H54 (cell line): ENCODE measurements at places on chromosomes 16 and 17.

GRCh38 chr17:41932816-41933389 is 2.5 kb downstream of the ODAD4 start:
- no peak for DNase-seq

DNA sequence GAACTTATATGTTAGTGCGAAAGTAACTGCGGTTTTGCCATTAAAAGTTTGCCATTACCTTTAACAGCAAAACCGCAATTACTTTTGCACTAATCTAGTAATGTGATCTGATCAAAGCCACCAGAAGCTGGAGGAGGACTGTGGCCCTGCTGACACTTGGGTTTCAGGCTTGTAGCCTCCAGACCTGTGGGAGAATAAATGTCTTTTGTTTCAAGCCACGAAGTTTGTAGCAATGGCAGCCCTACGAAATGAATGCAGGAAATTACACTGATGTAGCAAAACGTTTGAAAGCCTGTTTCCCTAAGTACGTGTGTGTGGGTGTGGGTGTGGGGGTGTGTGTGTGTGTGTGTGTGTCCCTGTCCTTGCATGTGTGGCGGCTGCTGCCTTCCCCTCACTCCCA is 66.6 kb downstream of the WSB1 start:
- DNase-seq = no peak

- DNase-seq = no peak
These were observed 12.6 kb downstream of the GRB7 start for GRCh38 chr17:39750131-39751015.

- no peak for DNase-seq
These were observed 3.1 kb downstream of the BANP start for GRCh38 chr16:87954361-87954760.

GRCh38 chr17:47304186-47304585 is 19.6 kb upstream of the EFCAB13 start:
- DNase-seq = no peak

- DNase-seq = no peak
These were observed 126.0 kb downstream of the MGAT5B start for GRCh38 chr17:76994237-76994637.

DNA sequence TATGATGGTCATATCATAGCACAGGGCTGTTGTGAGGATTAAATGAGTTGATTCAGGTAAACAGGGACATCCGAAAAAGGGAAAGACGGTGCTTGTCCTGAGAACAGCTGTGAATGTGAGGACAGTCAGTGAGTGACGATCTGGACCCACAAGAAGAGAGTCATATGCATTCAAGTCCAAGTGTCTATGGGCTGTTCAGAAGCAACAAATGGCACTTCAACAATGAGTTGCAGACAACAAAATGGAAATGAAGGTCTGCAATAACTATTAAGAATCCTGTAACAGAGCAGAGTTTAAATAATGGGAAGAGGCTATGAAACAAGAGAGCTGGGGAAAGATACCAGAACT is 100.3 kb downstream of the ADCY9 start:
- DNase-seq = no peak

GRCh38 chr17:31515267-31515666 is 123.8 kb downstream of the RAB11FIP4 start:
- DNase-seq = no peak

DNA sequence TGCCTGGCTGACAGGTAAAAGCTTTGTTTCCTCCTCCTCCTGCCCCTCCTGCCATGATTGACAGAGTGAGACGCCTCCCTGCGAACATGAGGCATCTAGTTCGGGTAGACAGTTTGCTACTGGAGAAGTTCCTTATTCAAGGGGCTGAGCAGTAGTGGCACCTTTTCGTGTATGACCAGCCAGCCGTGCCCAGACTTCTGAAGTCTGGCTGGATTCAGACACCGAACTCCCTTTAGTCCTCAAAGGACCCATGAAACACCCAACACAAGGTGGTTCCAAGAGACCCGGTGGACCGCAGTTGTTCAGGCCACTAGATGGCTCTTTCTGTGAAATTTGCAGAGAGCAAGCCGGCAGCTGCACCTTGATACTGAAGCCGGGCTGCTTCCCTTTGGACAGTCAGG is 192.8 kb downstream of the XYLT1 start:
- DNase-seq = no peak

DNA sequence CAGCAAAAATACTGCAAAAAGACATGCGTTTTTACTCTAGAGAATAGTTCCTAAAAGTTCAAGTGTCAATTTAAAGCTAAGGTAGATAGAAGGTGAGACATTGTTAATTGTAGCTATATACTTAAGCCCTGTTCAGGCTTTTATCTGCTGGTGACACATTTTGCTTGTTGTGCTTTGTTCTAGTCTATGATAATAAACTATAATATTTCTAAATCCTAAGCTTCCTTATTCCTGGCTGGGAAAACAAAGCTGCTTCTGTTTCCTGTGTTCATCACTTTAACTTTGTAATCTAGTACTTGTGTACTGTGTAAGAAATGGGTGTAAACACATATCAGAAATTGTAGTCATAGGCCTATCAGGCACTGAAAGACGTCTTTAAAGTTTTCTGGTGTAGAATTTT is 77.3 kb downstream of the EFCAB13 start:
- DNase-seq = no peak

DNA sequence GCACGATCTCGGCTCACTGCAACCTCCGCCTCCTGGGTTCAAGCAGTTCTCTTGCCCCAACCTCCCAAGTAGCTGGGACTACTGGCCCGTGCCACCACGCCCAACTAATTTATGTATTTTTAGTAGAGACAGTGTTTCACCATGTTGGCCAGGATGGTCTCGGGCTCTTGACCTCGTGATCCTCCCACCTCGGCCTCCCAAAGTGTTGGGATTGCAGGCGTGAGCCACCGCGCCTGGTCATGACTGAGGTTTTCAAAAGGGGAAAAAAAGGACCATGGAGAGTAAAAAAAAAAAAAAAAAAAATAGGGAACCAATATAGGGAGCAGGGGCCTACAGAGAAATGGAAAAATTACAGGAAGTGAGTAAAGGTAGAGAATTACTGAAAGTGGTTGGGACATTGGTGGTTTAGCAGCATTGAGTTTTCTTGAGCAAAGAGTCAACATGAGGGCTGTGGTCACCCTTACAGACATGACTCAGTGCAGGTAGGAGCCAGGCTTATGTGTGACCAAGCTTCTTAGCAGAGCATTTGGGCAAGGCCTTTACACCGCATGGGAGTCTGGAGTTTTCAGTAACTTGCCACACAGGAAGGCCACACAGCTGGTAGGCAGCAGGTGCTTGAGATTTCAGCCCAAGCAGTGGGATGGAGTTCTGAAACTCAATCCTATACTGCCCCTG is 447.3 kb downstream of the HS3ST3B1 start:
- no peak for DNase-seq

- no peak for DNase-seq
These were observed 71.3 kb downstream of the IRX5 start for GRCh38 chr16:55001931-55002330.

DNA sequence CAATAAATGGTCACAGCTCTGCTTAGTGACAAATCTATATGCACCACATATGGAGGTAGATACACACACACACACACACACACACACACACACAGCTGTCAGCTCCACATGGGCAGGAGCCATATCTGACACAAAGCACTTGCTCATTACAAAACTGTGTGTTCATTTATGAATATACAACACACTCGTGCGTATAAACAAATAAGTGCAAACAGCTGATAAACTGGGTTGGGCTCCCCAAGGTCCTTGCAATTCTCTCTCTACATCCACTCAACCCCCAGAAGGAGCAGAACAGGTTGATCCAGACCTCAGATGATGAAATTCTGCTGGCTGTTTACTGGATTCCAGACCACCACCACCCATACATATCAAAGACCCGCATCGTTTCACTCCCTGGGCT is 140.7 kb downstream of the XYLT1 start:
- DNase-seq = no peak
